Left cardiac atrium (tissue), 4 donors: ENCODE measurements at places on chromosomes 7 and 10.

- DNase-seq = no peak
Measured at GRCh38 chr7:27104341-27105058, 2.0 kb upstream of the HOXA2 start.

DNA sequence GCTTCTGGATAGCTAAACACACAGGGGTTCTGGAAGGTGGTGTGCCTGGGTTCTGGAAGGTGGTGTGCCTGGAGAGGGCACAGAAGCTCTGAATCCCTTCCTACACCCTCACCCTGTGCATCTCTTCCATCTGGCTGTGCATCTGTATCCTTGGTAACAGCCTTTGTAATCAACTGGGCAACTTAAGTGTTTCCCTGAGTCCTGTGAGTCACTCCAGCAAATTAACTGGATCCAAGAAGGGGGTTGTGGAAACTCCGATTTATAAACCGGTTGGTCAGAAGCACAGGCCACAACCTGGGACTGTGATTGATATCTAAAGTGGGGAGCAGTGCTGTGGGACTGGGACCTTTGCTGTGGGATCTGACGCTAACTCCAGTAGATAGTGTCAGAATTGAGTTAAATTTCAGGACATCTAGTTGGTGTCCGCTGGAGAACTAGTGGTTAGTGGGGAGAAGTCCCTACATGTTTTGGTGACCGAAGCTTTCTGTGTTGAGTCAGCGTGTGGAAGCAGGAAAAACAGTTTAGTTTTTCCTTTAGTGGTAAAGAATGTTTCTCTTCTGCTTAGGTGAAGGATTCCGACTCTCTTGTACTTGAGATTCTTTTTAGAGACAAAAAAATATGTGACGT, 228.1 kb downstream of the BMPER start:
- DNase-seq = no peak

- no peak for DNase-seq
Measured at GRCh38 chr10:84108797-84109196, 30.5 kb upstream of the GHITM start.

GRCh38 chr10:133303206-133303605, 5.5 kb downstream of the TUBGCP2 start:
- no peak for DNase-seq

GRCh38 chr7:117090791-117091190, 137.5 kb downstream of the ST7 start:
- no peak for DNase-seq

DNA sequence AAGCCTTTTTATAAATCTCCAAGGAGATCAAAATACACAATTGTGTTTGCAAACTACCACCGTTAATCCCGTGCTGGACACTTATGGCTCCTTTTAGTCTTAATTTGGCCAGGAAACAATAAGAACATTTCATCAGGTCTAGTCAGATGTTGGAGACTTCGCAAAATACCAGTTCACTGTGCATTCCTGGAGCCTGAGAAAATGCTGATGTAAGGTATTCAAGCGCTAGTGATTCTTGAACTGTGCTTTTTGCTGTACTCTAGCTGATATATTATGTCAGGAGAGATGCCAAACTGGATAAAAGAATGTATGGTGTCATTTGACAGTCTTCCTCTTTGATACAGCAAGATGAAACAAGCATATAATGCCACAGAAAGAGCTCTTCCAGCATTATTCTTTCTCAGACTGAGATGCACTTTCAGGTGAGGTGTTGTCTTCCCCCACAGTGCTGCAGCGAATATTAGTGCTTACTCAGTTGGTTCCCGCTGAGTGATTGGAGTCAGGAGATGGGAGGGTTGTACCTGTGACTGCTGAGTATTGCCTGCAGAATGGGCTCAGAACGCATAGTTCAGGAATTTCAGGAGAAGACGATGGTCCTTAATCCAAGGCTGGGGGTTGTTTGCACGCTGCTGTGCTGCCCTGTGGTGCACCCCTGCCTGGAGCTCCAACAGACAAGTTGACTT, 59.2 kb downstream of the OGDH start:
- DNase-seq = no peak

- DNase-seq = no peak
Measured at GRCh38 chr10:132320654-132321469, 11.1 kb upstream of the LRRC27 start.

DNA sequence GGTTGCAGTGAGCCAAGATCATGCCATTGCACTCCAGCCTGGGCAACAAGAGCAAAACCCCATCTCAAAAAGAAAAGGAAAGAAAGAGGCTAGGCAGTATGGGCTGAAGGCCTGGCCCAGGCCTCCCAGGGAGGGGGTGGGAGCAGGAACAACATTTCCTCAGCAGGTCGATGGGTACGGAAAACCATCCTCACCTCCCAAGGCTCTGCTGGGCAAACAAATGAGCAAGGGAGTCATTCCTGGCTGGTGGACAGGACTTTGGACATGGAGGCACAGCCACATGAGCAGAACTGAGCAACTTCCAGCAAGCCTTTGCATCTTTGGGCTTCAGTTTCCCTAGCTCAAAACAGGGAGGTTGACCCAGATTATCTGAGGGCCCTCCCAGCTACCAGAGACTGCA, 13.0 kb downstream of the OGDHL start:
- no peak for DNase-seq

- DNase-seq = peak; percentile 12
Measured at GRCh38 chr10:132677096-132677472, 108.9 kb downstream of the NKX6-2 start.

DNA sequence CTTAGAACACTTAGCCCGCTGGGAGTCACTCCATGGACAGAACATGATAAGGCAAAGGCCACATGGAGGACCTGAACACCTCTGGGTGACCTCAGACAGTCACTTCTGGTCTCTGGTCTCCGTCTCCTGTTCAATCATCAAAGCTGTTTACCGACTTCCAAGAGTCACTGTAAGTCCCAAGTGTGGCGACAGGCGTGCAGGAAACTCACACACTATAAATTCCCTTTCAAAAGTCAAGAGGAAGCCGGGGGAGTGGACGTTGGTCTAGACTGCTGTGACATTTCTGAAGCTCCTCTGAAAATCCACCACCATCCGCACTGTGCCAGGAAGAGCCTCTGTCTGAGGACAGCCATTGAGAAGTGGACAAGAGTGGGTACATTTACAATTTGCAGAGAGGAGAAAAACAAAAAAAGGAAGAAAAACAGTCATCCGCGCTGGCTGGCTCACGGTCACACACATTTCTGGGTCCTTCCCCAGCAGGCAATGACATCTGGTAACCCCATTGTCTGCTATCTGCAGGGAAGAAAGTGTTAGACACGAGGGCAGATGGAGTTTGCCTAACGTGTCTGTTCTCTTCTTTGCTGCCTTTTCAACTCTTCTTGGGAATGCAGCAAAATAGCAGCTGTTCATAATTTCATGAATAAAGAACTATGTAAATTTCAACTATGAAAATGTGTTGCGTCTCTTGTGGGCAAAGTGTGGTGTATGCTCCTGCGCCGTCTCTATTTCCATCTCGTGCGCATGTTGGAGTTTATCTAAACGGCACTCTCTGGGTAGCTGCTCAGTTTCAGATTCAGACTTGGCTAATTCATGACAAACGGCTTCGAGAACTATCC, 32.9 kb upstream of the CUX1 start:
- DNase-seq = no peak

- no peak for DNase-seq
Measured at GRCh38 chr7:1752771-1753563, 82.9 kb downstream of the ELFN1 start.

GRCh38 chr10:54880996-54881395, 80.0 kb upstream of the PCDH15 start:
- DNase-seq = no peak

DNA sequence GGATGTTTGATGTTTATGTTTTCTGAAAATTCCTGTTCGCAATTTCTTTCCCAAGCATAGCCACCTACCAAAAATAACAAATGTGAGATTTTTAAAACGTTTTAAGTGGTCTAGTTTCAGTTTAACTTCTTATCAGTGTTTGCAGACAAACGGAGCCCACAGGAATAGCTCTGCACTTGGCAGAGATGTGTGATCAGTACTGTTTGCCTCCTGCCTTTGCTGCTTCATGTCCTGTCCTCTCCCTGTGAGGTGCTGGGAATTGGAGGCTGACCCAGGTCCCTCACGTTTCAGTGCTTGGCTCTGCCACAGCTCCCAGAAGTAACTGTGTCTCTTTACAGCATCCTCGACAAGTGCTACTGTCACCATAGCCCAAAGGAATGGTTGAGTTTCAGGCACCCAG, 1.2 kb downstream of the UCN3 start:
- no peak for DNase-seq

GRCh38 chr7:31423994-31424393, 83.5 kb upstream of the NEUROD6 start:
- DNase-seq = no peak

GRCh38 chr10:43696909-43697483, 48.3 kb upstream of the ZNF32 start:
- no peak for DNase-seq

DNA sequence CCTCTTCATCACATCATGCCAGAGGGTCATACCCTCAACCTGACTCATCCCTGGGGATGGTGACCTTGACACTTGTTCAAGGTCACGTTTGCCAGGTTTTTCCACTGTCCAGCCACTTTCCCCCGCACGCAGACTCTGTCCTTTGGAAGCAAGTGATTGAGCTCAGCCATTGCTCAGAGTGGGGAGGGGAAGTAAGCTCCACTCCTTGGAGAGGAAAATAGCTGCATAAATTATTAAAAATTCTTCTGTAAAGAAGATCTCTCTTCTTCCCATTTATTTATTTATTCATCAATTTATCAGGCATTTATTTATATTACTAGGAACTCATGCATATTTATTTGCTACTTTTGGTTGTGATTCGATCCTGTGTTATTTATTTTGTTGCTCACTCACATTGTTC, 88.0 kb downstream of the GLRX3 start:
- no peak for DNase-seq

- DNase-seq = no peak
Measured at GRCh38 chr7:105705427-105705826, 124.1 kb upstream of the EFCAB10 start.

DNA sequence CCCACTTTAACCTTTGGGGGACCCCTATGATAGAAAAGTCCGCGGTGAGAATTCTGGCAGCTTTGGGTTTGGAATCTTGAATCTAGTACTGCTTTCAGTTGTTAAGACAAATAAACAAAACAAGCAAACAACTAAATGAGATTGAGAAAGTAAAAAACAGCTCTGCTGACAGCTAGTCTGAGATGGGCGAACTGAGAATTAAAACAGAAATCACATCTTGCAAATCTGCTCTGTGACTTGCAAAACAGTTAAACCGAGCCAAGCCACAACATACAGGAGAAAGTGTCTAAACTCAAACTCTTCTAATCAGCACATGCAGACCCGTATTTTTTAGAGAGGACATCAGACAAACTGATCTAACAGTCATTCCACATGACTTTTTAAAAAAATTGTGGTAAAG, 110.4 kb downstream of the SH2D4B start:
- DNase-seq = no peak

GRCh38 chr10:93670372-93670771, 32.0 kb downstream of the FRA10AC1 start:
- no peak for DNase-seq

DNA sequence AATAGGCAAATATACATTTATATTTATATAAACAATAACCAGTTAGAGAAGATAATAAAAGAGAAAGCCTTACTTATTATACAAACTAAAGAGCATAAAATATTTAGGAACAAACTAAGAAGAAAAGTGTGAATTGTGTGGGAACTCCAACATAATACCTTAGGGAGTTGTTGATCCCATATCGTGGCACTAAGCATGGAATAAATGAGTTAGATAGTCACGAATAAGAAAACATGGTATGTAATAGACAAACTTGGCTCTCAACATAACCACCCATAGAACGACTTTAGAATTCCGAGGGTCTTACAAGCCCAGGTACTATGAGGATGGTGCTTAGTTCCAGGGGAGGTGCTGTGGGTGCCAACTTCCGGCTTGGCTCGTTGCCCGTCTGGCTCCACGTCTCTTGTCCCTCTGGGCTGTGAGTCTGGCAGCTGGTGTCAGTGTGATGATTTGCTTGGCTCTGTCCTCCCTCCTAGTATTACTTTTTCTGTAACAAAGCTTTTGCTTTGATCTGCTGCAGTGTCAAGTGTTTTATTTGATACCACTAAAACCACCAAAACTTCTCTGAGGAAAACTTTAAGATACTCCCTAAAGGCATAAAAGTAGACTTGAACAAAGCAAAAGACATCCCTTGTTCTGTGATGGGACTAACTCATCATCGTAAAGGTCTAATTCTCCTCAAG, 9.5 kb upstream of the RBM20 start:
- DNase-seq = peak; percentile 72

DNA sequence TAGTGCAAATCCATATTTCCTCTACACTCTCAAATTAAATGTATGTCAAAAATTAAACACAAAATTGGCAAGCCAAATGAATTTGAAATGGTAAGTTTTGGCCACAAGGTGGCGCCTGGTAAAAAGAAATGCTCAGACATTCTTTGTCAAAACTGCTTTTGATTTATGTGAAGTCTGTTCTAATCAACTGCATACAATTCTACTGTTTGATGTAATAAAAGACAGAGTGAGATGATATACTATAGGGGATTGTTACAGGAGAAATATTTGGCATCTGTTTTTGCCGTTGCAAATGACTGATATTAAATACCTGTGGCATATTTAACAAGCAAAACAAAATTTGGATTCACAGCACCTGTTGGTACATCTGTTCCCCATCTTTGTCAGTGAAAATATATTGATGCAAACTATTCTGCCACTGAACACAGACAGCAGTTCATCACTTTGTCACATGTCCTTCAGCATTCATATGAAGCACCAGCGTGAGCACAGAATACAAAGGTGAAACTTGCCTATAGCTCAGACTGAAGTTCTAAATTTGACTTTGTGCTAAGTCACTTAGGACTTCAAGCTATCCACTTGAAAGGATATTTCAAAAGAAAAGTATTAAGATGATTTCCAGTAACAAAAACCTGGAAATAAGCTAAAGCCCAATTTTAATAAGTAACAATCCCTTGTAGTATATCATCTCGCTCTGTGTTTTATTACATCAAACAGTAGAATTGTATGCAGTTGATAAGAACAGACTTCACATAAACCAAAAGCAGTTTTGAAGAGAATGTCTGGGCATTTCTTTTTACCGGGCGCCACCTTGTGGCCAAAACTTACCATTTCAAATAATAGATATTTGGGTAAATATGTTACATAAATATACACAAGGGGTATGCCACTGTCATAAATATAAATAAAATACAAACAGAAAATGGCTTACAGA, 10.2 kb upstream of the CH25H start:
- DNase-seq = peak; percentile 56

GRCh38 chr10:29096303-29096824, 192.5 kb upstream of the LYZL1 start:
- DNase-seq = no peak

- DNase-seq = no peak
Measured at GRCh38 chr10:100979791-100980272, 7.5 kb downstream of the MRPL43 start.

- no peak for DNase-seq
Measured at GRCh38 chr7:72441791-72442190, 29.7 kb upstream of the CALN1 start.

GRCh38 chr10:28991333-28992270, 297.3 kb upstream of the LYZL1 start:
- DNase-seq = peak; percentile 36

- DNase-seq = no peak
Measured at GRCh38 chr7:87912121-87912520, 21.9 kb upstream of the ADAM22 start.
